ENCODE measurements at places on chromosomes 6 and 20.
A peak's percentile ranks its signal among the peaks of the same experiment; 100 is the strongest.

DNA sequence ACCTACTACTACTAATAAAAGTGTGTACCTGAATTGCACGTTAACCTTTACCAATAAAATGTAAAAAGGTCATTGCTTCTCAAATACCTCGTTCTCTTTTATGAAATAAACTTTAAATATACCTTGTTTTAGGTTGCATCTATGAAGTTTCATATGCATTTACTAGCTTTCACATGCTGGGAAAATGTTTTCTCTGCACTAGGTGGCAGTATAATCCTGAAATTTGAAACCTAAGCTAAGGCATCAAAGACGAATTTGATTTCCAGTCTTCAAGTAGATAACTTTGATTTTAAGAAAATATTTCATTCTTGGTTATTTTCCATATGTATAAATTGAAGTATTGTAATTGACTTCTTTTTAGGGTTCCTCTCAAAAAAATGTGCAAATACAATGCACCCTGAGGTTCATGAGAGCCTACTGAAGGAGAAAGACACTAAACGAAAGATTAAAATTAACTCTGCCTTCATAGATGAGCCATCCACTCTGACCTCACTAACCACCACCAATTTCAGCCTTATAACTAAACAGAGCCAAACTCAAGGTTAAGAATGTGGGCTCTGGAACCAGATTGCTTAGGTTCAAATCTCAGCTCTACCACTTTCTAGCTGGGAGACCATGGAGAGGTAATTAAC is 7.3 kb upstream of the COL9A1 start:
- DNase-seq, result peak; percentile 38

DNA sequence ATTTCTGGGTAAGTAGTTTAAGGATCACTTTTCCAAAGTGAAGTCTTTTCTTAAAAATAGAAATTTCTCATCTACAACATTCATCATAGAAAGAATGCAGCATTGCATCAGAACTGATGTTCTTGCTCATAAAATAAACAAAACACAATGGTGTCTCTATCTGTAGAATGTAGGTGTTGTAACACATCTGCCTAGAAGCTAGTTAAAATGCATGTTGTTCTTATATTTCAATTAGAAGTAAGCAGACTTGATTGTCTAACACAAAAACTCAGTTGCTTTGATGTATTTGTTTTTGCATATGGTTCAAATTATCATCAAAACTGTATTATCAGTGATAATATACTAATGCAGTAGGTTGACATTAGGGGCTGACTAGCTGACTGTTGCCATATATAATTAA is 654.7 kb upstream of the FLRT3 start:
- DNase-seq, result no peak

DNA sequence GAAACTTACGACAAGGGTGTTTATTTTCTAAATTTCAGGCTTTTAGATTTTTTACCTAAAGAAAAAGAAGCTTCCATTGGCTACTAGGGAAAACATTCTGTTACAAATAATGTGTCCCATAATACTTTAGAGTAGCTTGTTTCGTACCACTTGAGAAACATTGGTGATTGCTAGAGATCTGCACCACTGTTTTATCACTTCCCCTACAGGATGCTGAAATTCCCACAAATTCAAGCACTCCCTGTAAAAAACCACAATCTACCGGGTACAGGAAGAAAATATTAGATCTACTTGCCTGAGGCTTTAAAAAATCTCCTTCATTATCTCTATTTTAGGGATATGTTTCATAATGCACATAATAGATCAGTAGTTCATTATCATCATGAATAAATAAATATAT is 29.9 kb downstream of the SEL1L2 start:
- DNase-seq, result no peak

GRCh38 chr20:53550280-53551187 is 43.1 kb downstream of the ZNF217 start:
- DNase-seq, result no peak

DNA sequence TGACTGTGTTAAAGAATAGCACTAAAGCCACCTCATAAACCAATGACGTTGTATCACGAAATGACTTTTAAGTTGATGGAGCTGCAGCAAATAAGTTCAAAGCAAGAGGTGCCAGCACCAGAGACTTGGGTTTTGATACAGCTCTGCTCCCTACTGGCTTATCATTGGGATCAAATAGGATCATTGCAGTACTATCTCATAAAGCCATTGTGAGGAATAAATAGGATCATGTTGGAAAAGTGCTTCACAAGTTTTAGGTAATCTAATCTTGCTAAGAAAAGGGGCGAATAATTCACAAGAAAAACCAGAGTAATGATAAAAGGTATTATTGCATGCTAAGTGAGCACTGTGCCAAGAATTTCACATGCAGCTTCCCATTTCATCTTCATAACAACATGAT is 10.4 kb upstream of the CEP85L start:
- no peak for DNase-seq

- no peak for DNase-seq
Measured at GRCh38 chr6:146133866-146134265, 105.0 kb downstream of the GRM1 start.

GRCh38 chr6:133889557-133890403 is 867 bp downstream of the TCF21 start:
- no peak for DNase-seq

DNA sequence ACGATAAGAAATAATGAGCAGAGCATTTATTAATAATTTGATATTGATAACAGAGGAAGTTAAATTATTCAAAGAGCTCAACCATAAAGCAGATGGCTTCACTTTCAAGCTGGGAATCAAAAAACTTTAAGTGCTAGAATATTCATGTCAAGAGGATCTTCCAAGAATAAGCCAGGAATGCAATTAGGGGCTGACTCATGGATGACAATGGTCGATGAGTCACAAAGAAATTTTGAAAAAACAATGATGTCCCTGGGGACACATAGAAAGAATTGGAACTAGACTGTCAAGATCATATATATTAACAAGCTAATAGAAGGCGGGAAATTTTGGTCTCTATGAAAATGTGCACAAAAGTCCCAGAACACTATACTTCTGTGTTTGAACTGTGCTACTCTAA is 304.1 kb downstream of the LAMA2 start:
- no peak for DNase-seq

DNA sequence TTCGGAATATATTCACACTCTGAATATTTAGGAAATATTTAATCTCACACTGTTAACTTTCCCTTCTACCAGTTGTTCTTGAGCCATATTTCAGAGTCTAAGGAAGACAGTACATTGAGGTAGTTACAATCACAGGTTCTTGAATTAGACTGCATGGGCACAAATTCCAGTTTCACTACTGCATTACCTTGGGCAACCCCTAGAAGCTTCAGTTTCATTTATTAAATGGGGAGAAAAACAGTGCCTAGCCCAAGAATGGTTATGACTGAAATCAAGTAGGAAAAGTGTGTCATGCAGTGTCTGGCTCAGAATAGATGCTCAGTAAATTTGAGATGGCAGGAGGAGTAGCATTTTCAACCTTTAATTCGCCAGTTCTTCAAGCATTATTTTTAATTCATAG is 124.5 kb upstream of the SAMD5 start:
- DNase-seq, result no peak

GRCh38 chr6:45535933-45536332 is 158.2 kb upstream of the SUPT3H start:
- no peak for DNase-seq

GRCh38 chr20:44070139-44070900 is 116.7 kb downstream of the JPH2 start:
- no peak for DNase-seq

DNA sequence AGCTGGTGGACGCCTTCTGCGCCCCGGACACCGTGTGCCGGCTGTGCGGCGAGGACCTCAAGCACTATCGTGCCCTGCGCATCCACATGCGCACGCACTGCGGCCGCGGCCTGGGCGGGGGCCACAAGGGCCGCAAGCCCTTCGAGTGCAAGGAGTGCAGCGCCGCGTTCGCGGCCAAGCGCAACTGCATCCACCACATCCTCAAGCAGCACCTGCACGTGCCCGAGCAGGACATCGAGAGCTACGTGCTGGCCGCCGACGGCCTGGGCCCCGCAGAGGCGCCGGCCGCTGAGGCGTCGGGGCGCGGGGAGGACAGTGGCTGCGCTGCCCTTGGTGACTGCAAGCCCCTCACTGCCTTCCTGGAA is 82.7 kb downstream of the SSR1 start:
- DNase-seq, result no peak

DNA sequence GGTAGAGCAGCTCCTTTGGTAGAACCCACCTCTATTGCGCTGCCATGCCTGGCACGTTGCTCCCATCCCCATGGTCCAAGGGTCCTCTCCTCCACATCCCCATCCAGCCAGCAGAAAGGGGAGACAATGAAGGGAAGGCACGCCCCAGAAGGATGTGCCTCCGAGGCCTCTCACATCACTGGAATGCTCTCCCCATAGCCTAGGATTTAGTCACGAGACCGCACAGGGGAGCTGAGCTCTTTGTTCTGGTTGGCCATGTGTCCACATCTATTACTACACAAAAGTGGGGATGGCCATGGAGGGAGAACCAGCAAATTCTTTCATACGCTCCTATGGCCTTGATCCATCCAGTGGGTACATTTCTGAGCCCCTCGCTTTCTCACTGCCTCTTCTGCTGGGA is 60.5 kb upstream of the SALL4 start:
- DNase-seq, result no peak

GRCh38 chr6:74899416-74899815 is 306.4 kb downstream of the COL12A1 start:
- DNase-seq, result no peak

DNA sequence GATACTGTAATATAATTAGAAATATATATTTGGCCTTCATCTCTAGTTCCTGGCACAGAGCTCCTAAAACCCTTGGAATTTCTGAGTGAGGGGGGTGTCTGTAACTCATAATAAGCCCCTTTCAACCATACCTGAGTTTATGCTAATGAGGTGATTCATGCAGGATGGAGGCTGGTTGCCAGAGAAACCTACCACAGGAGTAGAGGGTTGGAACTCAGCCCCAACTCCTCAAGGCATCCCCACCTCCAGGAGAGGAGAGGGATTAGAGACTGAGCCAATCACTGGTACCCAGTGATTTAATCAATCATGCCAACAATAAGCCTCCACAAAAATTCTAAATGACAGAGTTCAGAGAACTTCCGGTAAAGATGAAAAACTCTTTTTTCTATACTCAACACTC is 17.5 kb downstream of the UQCC1 start:
- DNase-seq, result no peak

DNA sequence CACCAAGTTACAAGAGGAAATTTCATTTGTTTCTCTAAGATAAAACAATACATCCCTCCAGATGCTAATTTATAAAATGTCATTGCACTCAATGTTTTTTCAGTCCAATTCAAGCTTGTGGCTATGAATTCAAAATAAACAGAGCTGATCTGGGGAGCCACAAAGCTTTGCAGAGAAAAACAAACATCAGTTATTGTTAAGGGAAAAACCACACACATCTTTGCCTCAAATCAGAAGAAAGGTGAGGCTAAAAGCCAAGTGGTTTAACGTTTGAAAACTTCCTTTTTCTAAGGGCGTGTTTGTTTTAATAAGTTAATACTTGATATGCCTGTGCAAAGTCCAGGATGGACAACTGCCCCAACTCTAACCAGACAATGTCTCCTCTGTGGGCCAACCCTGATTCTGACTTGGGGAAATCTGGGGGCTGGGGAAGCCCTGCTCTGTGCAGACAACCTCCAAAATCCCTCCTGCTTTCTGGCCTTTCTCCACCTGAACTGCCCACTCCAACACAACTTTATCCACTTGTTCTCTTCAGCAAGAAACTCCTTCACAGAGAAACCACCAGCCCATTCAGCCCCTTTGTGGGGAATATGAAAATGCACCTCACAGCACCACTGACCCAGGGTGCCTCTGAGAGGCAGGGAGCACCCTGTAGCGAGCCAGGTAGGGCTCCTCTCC is 44.6 kb upstream of the NT5E start:
- DNase-seq, result no peak

DNA sequence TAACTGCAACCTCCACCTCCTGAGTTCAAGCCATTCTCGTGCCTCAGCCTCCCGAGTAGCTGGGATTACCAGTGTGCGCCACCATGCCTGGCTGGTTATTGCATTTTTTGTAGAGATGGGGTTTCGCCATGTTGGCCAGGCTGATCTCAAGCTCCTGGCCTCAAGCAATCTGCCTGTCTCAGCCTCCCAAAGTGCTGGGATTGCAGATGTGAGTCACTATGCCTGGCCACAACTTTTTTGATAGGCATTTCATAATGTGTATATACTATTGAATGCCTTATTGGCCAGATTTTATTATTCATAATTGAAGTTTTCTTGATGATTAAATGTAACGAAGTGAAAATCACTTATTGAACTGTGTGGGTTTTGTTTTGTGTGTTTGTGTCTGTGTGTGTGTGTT is 27.9 kb downstream of the FIG4 start:
- DNase-seq, result no peak

- DNase-seq, result no peak
Measured at GRCh38 chr20:32999603-33000250, 4.5 kb downstream of the SUN5 start.

DNA sequence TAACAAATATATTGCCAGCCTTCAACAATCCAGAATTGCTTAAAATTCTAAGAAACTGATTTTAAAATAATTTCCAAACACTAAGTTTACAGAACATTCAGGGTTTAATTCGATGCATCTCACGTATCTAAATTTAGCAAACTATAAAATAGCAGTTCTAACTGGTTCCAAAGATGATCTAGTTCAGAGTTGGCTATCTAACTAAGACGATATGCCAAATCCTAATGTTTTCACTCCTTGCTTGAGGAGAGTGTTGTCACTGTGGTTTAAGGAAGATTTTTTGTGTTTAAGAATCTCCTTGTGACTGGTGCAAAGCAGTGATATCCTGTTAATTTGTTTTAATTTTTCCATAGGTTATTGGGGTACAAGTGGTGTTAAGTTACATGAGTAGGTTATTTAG is 311.5 kb upstream of the ID4 start:
- no peak for DNase-seq

DNA sequence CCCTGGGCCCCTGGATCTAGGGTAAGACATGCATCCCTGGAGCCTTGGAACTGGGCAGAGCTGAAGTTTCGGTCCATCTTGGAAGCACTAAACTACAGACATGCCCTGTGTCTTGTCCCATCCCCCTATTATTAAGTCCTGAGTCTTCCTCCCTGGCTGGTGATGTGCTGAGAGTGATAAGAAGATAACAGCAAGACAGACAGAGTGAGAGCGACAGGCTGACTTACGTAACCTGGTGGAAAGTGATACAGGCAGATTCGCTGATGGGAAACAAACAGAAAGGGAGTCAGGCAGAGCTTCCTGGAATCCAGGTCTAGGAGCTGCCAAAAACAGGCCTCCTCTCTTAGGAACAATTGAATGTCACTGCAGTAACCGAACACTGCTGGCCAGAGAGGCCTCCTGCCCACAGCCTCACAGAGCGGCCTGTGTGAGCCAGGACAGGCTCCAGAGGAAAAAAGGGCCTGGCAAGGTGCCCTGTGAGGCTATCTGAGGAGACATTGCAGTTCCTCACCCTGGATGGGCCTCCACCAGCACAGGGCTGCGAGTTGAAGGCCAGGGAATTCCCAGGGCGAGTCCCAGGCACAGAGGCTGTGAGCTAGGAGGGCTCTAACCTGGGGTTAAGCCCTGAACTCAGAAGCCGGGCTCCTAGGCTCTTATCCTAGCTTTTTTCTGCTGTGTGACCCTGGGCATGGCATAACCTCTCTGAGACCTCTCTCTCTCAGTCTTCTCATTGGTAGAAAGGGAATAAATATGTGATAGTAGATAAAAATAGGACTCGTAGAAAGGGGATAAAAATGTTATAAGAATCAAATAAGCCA is 34.2 kb upstream of the B4GALT5 start:
- DNase-seq, result no peak
